Upper lobe of left lung (tissue), 6 donors: ENCODE measurements at places on chromosomes 4 and X. TPM values are rescaled to one million over a fixed set of nuclear protein-coding genes. Genes with fewer than 3 reads are reported as not detected.
A peak's percentile ranks its signal among the peaks of the same experiment; 100 is the strongest.

The GAGE13 gene
- total RNA-seq = not detected

The FABP2 gene
- total RNA-seq = not detected

The RNF175 gene
- not detected for total RNA-seq

The HSD17B11 gene
- total RNA-seq = 83.3 TPM

The VCX gene
- total RNA-seq = not detected

The RNF150 gene
- total RNA-seq = 1.0 TPM

The DNAJB14 gene
- total RNA-seq = 57.4 TPM

The AKAP14 gene
- total RNA-seq = 0.31 TPM

The FGA gene
- total RNA-seq = 1.8 TPM

GRCh38 chrX:10243106-10243505, 86.3 kb downstream of the CLCN4 start:
- no peaks in the 10 kb centered on the region for H3K36me3 ChIP-seq
- H3K4me3 ChIP-seq = no peak overlapping the region
- H3K4me1 ChIP-seq = no peaks in the 10 kb centered on the region
- no peak for DNase-seq
- H3K27me3 ChIP-seq = no peaks in the 10 kb centered on the region
- no peak overlapping the region for H3K27ac ChIP-seq

GRCh38 chrX:131543774-131544173, at the start of gene OR13H1:
TSS of gene OR13H1 (plus strand) at chrX:131544074. CDS start at chrX:131544074, 0 bp downstream.
- H3K4me1 ChIP-seq = no peaks in the 10 kb centered on the region
- no peaks in the 10 kb centered on the region for H3K36me3 ChIP-seq
- no peaks in the 10 kb centered on the region for H3K27me3 ChIP-seq
- DNase-seq = no peak

DNA sequence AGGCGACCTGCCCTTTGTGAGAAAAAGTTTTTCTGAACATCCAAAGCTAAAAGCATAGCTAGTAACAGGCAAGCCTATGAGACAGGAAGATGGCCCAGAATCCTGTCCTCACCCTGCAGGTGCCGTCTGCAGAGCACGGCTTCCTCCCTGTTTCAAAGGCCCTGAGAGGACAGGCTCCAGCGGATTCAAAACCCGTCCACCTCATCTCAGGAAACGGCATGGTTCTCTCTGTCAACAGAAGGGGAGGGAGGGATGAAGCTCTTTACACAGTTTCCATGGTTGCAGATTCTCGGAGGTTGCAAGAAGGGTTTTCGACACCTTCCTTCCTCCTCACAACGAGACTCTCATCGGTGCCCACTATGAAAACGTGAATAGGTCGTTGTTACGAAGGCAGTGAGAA, 8.3 kb downstream of the PPP2R3B start:
- no peaks in the 10 kb centered on the region for H3K36me3 ChIP-seq
- H3K27ac ChIP-seq = no peak overlapping the region
- no peak for DNase-seq
- H3K4me3 ChIP-seq = no peak overlapping the region
- H3K4me1 ChIP-seq = peaks cover 15% of the 10 kb centered on the region

DNA sequence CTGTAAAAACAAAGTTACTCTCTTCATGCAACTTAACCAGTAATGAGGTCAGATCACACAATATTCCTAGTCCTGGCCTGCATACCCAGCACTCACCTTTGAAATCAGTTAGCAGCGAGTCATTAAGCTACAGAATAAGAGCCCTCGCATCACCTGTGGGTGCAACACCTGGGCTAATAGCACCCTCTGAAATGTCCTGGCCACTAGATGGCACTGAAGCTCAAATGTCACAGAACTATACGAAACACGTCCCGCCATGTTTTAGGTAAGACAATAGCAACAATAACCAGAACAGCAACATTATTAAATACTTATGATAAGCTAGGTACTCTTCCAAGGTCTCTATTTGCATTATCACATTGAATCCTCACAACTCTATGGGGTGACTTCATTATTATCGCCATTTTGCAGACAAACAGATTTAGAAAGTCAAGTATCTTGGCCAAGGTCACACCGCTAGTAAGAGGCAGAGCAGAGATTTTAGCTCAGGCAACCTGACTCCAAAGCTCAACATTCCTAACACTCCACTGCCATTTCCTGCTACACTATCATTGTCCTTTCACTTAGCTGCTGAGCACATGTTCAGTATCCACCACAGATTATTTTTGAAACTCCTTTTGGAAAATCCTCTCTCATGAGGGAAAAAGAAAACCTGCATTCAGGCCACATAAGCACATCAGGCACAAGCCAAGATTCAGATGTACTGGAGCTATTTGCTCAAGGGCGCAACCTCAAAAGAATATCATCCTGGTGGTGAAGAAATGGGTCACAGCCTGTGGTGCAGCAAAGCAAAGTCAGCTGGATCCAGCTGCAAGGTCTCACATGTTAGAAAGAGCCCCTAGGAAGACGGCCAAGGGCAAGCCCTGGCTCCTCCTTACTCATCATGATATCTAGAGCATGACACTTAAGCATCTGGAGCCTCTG, 59.5 kb upstream of the KDR start:
- peak overlapping the region; percentile 5 for H3K27ac ChIP-seq
- no peak overlapping the region for H3K4me3 ChIP-seq
- no peaks in the 10 kb centered on the region for H3K36me3 ChIP-seq
- no peaks in the 10 kb centered on the region for H3K27me3 ChIP-seq
- DNase-seq = no peak

GRCh38 chr4:37882665-37883296, 8.1 kb upstream of the TBC1D1 start:
- H3K27ac ChIP-seq = no peak overlapping the region
- no peaks in the 10 kb centered on the region for H3K36me3 ChIP-seq
- no peak for DNase-seq
- H3K4me1 ChIP-seq = peaks cover 4% of the 10 kb centered on the region
- H3K4me3 ChIP-seq = no peak overlapping the region
- H3K27me3 ChIP-seq = no peaks in the 10 kb centered on the region

DNA sequence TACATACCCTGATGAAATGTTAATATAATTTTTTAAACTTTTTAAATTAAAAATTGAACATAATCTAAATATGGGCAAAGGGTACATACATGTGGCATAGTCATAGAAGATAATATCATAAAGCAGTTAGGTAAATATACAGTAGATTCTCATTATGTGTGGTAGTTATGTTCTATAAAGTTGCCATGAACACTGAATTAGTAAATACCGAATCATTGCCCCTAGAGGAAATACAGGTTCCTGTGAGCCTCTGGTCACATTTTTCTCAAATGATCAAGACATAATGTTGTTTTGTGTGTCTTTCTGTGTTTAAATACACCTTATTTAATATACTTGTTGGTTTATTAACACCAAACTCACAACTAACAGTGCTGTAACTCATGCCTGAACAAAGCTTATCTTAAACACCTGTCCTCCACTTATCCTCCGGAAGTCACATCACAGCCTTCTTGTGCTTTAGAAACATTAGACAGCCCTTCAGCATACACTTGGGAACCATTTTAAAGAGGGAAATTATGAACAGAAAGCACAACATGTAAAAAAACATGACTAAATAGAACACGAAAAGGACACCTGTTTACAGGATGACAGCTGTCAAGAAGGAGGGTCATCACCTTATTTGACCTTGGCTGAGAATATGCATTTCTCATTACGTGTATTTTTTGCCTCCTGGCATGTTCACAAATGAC, 169.4 kb upstream of the NAP1L5 start:
- H3K27me3 ChIP-seq = no peaks in the 10 kb centered on the region
- no peaks in the 10 kb centered on the region for H3K4me1 ChIP-seq
- H3K4me3 ChIP-seq = no peak overlapping the region
- no peak for DNase-seq
- no peaks in the 10 kb centered on the region for H3K36me3 ChIP-seq

DNA sequence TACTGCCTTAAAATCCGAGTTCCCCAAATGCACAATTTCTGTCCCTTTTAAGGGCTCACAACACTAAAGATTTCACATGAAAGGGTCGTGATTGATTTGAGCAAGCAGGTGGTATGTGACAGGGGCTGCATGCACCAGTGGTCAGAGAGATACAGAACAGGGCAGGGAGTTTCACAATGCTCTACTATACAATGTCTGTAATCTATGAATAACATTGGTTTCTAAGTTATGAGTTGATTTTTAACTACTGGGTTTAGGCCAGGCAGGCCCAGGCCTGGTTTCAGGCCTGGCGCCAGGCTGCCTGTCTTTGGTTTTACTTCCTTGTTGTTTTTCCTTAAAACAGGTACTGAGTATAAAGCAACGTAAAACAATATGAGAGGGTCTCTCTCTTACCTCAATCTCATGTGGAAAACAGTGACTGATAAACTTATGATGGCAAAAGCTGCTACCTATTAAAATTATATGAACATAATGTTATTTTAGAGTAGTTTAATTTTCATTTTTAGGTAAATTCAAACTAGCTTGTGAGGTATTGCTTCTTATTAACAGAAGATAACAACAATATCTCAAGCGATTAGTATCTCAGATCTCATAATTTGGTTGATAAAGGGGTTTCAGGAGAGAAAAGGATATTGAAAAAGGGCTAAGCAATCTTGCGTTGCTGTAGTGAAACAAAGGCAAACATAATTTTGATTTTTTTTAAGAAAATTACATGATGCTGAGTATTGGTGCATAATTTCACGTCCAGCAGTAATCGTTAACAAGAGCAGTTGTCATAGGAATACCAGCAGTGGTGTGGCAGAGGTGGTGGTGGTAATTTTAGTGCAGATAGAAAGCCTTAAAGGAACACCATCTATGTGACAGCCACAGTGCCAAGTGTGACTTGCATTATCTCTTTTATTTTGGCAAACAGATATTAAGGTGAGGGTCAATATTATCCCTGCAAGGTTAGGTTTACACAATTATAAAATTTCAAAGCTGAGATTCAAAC, 944.4 kb upstream of the GRID2 start:
- no peak overlapping the region for H3K4me3 ChIP-seq
- no peaks in the 10 kb centered on the region for H3K4me1 ChIP-seq
- no peaks in the 10 kb centered on the region for H3K36me3 ChIP-seq
- no peak for DNase-seq
- H3K27me3 ChIP-seq = no peaks in the 10 kb centered on the region
- no peak overlapping the region for H3K27ac ChIP-seq

DNA sequence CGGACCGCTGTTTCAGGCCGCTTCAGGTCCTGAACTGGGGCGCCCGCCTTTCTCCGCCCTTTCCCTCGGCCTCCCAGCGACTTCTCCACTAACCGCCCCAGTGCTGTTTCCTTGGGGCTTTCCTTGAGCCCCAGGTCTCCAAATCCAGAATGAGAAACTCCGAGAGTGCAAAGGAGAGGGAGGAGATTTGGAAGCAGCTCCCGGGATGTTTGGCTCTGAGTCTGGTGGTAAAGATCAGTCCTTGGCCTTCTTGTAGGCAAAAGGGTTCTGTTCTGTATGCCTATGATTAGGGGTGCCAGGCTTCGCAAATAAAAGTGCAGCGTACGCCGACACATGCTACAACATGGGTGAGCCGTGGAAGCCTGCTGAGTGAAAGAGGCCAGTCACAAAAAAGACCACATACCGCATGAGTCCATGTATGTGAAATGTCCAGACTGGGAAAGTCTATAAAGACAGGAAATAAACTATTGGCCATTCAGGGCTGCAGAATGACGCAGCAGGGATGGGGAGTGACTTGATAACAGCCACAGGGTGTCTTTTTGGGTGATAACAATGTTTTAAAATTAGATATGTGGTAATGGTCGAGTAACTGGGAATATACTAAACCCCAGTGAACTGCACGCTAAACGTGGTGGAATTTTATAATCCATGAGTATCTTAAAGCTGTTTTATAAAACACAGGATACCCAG, 99.8 kb downstream of the TRAPPC11 start:
- no peak overlapping the region for H3K27ac ChIP-seq
- no peak overlapping the region for H3K4me3 ChIP-seq
- H3K27me3 ChIP-seq = no peaks in the 10 kb centered on the region
- no peaks in the 10 kb centered on the region for H3K4me1 ChIP-seq

GRCh38 chr4:147833254-147833653, 101.4 kb downstream of the ARHGAP10 start:
- no peak overlapping the region for H3K27ac ChIP-seq
- peaks cover 24% of the 10 kb centered on the region for H3K4me1 ChIP-seq
- H3K27me3 ChIP-seq = no peaks in the 10 kb centered on the region
- DNase-seq = no peak
- H3K36me3 ChIP-seq = no peaks in the 10 kb centered on the region

DNA sequence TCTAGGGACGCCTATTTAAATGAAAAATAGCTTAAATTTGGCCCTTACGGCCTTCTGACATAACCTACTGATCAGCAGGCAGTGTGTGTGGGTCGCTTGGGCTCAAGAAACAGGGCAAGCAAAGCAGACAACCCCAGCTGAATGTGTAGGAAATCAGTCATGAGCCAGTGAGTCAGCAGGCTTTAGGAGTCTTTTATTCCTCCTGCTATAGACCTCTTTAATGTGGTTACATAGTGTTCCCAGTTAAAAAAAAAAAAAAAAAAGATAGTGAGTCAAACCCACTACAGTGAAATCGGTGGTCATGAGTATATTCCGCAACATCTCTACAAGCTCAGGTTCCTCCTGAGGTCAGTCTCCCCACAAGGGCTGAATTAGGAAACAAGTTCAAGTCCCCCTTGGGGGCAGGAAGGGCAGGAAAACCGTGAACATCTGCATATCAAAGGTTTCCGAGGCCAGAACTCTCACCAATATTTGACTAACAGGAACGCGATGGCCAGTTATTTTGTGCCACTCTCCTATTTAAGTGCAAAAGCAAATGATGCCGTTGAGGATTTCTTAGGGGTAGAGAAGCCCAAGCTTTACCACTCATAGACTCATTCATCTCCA, 32.7 kb downstream of the ACSL1 start:
- H3K36me3 ChIP-seq = peaks cover 6% of the 10 kb centered on the region
- peak; percentile 85 for DNase-seq
- no peak overlapping the region for H3K4me3 ChIP-seq
- H3K4me1 ChIP-seq = peaks cover 30% of the 10 kb centered on the region
- no peaks in the 10 kb centered on the region for H3K27me3 ChIP-seq

- no peak overlapping the region for H3K27ac ChIP-seq
- DNase-seq = no peak
- no peaks in the 10 kb centered on the region for H3K27me3 ChIP-seq
- no peaks in the 10 kb centered on the region for H3K36me3 ChIP-seq
- no peak overlapping the region for H3K4me3 ChIP-seq
- no peaks in the 10 kb centered on the region for H3K4me1 ChIP-seq
These were observed 557.2 kb upstream of the GRIA3 start for GRCh38 chrX:122626871-122627270.

DNA sequence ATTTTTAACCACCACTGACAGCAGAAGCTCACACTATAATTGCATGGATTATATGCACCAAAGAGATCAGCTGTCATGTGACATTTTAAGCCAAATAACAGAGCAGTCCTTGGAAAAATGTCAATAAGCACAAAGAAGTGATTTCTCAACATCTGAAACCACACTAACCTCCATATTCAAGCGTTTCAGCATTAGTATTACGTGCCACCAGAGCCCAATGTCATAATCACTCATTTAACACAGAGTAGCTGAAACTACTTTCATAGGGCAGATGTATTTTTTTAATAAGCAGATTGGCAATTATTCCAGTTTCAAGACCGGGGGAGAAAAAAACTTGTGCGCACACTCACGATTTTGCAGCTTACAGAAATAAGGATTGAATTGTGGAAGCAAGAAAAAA, 76.6 kb downstream of the SH3KBP1 start:
- H3K27me3 ChIP-seq = no peaks in the 10 kb centered on the region
- DNase-seq = no peak
- H3K4me3 ChIP-seq = no peak overlapping the region

GRCh38 chrX:68838571-68838910, 9.7 kb downstream of the EFNB1 start:
- no peak overlapping the region for H3K27ac ChIP-seq
- H3K4me1 ChIP-seq = no peaks in the 10 kb centered on the region
- H3K27me3 ChIP-seq = no peaks in the 10 kb centered on the region
- no peak overlapping the region for H3K4me3 ChIP-seq
- DNase-seq = no peak
- H3K36me3 ChIP-seq = peaks cover 30% of the 10 kb centered on the region
